GM20000 (cell line): ENCODE measurements at places on chromosomes 3 and 15.

DNA sequence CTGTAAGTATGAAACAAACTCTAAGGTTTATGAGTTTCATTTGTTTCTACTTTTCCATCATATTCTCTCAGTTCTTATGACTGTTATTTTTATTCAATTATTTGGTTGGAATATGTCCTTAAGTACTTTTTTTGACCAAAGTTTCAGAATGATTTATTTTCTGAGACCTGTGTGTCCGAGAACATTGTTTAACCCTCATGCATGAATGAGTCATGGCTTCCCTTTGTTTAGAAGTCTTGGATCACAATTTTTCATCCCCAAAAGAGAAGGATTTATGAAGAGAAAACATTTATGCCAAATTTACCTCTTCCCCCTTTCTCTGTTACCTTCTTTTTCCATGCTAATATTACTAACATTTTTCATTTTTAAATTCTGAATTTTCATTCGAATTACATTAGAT is 518.0 kb upstream of the NR2F2 start:
- no peak for DNase-seq

DNA sequence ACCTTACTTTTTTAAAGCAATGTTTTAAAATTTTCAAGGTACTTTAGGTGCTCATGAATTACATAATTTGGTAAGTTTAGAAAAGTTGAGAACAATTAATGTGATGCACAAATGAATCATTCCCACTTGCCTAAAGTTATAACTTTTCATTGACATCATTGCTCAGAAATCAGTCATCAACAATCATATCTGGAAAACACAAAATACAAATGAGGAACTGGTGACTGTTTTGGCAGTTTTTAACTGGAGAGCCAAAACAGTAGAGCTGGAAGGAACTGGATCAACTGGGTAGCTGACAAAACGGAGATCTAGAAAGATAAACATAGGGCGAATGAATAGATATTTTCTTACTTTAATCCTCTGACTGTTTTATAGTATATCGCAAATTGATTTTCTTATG is 767.1 kb downstream of the IGSF11 start:
- no peak for DNase-seq

DNA sequence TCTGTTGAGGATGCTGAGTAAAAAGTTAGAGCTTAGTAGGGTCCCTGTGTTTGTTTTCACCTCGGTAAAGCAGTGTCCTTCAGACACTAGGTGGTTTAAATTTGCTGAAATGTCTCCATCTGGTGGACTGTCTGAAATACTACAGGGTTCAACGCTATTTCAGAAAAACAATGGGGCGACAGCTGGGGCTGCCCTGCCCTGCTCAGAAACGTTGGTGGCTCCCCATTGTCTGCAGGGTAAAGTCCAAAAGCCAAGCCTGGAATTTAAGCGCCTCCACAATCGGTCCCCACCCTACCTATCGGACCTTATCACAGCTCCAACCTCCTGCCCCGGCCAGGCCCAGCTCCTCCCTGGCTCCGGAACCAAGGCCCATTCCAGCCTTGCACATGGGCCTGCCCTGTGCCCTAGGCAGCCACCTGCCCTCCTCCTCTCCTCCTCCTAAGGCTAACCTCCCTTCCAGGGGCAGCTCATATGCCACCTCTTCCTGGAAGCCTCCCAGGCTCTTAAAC is 4.3 kb upstream of the TSEN2 start:
- DNase-seq, result peak; percentile 67

GRCh38 chr3:62587579-62588031 is 214.3 kb upstream of the FEZF2 start:
- no peak for DNase-seq

DNA sequence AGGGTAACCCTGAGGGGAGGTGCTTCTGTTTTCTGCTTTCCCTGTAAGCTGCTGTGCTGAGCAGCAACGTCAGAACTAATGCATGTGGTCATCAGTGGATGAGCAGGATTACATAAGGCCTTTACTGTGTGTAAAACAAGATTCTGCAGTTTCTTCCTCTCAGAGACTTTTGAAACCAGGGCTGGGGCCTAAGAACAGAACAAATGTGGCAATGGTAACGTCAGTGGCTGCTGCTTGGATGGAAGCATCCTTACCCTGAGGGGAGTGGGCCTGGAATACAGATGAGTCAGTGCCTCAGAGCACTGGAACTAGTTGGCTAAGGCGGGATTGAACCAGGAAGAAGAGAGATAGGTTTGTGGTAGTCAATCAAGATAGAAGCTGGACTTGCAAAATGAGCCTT is 180.2 kb upstream of the KCNH8 start:
- DNase-seq, result no peak

GRCh38 chr3:31142139-31142538 is 247.7 kb upstream of the GADL1 start:
- no peak for DNase-seq

DNA sequence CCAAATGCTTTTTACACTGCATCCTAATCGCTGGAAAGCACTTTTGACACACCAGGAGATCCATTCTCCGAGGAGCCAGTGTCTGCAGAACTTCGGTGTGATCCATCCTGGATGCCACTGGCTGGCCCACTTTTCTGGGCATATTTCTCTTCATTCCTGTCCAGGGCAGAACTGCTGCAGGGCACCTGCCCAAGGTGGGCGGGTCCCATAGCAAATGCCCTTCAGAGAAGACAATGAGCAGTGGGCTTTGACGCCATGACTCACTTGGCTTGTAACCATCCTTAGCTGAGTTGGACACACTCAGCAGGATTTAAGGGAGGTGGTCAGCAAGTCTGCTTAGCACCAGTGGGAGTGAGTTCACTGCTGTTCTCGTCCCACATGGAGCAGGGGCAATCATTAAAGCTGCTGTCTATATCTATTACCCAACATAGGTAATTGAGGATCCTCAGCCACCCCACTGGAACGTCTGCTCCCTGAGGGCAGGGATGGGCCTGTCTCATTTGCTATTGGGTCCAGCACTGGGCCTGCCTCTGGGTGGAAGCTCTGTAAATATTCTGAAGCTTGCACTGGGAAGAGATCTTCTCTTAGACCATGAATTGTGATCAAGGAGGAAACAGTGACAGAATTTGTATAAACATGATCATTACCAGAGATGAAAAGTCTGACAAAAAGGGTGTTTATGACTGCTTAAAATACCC is 112.7 kb upstream of the IQSEC1 start:
- DNase-seq, result no peak

DNA sequence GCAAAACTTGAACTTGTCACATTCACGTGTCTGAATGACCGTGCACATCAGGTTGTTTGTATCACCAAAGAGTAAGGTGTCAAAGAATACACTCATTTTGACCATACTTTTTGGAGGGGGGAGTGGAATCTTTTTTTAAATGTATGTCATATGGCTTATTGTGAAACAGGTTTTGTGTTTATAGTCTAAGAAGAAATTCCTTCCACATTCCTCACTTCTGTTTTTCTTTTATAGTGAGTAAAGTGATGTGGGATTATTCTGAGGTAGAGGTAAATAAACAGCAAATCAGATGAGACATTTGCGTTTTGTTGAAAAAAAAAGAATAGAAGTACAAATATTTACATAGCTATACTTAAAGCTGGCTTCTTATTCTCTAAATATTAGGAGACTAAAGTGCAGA is 33.0 kb downstream of the SRP14 start:
- DNase-seq, result no peak

GRCh38 chr3:81503026-81503425 is 258.4 kb downstream of the GBE1 start:
- DNase-seq, result no peak

DNA sequence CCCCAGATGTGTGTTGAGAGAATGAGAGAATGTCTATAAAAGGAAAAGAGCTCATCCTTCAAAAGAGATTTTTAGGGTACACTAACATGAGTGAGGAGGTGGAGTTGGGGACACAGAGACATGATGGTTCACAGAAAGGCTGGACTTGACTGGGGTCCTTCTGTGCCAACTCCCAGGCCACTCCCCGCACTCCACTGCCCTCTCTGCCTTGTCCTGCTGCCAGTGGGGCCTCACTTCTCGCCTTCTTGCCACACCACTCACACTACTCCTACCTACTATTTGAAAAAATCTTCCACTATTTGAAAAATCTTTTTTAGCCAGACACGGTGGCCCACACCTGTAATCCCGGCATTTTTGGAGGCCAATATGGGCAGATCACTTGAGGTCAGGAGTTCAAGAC is 298.1 kb downstream of the EPHB1 start:
- DNase-seq, result no peak

GRCh38 chr15:51223771-51224229 is 114.6 kb downstream of the CYP19A1 start:
- DNase-seq, result no peak

DNA sequence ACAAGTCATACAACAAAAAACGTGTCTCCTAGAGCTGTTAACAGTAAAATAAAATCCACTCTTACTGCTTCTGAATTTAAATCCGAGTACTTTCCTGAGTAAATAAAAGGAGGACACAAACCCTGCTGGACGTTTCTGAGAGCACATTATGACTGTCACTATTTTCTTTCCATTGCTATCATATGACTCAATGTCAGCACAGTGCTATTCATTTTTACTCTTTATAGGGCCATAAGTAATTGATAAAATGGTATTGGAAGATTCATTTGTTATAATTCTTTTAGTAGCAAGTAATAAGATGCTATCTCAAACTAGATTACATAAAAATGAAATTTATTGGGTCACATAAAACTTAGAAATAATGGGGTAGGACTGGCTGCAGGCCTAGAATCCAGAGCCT is 68.6 kb downstream of the ALCAM start:
- no peak for DNase-seq

- peak; percentile 35 for DNase-seq
Measured at GRCh38 chr15:59298225-59298853, 74.3 kb downstream of the MYO1E start.

- DNase-seq, result no peak
Measured at GRCh38 chr15:58285921-58286278, 145.9 kb upstream of the LIPC start.

- DNase-seq, result no peak
Measured at GRCh38 chr3:190595179-190595795, 81.4 kb downstream of the IL1RAP start.

DNA sequence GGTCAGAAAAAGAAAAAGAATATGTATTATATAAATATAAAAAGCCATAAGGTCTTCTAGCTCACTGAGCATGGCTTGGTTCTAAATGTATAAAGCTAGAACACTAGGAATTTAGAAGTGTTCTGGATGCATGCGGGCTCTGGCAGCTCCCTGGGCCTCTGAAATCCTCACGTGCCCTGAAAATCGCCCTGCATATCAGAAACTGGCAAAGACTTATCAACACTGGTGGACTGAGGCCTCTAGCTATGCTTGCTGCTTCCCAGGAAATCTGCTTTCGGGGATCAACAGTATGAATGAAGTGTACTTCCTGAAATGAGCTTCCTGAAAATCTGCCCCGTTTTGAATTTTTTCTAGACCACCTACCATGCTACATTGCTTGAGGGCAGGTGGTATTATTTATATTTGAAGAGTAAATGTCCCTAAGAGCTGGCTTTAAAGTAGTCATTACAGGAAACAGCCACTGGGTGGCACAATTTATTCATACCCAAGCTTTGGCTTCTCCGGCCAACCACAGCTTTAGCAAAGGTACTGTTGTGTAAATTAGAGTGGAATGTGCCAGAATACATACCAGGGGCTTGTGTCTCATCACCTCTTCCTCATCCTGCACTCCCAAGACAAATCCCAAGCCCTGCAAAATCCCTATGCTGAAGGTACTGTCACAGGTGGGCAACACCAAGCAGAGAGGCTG is 17.7 kb downstream of the CRTAP start:
- DNase-seq, result peak; percentile 69

DNA sequence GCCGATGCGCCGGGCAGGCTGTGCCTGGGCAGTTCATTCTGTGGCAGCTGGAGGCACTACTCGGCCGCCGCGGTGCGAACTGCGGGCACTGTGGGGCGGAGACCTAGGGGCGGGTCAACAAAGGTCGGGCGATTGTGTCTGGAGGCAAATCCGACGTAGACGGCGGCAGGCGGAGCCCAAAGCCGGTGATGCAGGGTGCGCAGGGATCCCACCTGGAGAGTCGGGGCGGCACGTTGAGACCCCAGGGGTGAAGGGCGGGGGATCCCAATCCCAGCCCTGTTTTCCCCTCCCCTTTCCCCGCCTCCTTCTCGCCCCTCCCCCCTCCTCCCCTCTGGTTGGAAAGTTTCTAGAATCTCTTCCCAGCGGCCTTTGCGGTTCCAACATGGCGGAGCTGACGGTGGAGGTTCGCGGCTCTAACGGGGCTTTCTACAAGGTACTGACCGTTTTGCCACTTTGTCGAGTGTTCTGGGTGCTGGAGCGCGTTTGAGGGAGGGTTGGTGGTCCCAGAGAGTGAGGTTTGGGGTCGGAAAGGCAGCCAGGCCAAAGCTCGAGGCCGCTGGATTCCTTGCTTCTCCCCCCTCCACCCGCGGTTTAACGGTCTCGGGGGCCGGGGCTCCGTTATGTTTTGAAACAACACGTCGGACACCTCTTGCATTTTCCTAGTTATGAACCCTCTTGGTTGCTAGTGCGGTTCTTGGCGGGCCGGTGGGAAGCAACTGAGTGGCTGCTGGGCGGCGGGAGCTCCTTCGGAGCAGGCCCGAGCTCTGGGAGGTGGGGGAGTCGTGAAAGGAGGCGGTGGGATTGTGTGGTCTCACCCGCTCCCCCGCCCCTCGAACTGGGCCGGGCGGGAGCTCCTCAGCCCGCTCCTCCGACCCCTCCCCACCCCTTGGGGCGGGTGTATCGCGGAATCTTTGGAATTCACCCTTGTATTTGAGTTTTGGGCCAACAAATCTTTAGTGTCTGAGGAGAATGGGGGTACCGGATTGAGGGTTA is at the start of gene FXR1:
Gene FXR1, plus strand, starts transcription at position 367 of the 993 bp plus-strand sequence. Its CDS starts 16 bp downstream, at position 383.
- peak; percentile 82 for DNase-seq

GRCh38 chr3:186097663-186098451 is 11.0 kb downstream of the ETV5 start:
- DNase-seq, result no peak

DNA sequence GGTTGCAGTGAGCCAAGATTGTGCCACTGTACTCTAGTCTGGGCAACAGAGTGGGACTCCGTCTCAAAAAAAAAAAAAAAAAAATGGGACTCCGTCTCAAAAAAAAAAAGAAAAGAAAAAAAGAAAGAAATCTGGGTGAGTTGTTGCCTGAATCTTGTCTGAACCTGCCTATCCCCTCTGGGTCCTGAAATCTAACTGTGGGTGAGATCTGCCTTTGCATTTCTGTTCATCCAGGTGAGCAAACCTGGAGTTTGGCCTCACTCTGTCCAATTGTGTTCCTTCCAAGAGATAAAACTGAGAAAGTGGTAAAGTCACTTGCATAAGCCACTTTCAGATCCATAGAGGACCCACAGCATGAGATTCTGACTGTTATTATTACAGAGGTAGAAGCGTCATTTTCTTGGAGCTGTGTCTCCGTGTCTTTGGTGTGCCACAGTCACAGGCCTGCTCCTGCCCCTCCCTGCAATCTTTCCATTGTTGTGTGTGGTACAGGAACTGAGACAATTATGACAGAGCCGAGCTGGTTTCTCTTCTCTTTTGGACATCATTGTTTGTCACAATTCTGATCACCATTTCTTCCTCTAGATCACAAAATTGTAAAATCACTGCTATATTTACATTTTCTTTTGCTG is 235.9 kb downstream of the LPP start:
- peak; percentile 51 for DNase-seq

- no peak for DNase-seq
Measured at GRCh38 chr3:167033866-167034265, 346.2 kb downstream of the ZBBX start.
